Activated naive CD4-positive, alpha-beta T cell (primary cell): ENCODE measurements at places on chromosomes 6 and 20.

DNA sequence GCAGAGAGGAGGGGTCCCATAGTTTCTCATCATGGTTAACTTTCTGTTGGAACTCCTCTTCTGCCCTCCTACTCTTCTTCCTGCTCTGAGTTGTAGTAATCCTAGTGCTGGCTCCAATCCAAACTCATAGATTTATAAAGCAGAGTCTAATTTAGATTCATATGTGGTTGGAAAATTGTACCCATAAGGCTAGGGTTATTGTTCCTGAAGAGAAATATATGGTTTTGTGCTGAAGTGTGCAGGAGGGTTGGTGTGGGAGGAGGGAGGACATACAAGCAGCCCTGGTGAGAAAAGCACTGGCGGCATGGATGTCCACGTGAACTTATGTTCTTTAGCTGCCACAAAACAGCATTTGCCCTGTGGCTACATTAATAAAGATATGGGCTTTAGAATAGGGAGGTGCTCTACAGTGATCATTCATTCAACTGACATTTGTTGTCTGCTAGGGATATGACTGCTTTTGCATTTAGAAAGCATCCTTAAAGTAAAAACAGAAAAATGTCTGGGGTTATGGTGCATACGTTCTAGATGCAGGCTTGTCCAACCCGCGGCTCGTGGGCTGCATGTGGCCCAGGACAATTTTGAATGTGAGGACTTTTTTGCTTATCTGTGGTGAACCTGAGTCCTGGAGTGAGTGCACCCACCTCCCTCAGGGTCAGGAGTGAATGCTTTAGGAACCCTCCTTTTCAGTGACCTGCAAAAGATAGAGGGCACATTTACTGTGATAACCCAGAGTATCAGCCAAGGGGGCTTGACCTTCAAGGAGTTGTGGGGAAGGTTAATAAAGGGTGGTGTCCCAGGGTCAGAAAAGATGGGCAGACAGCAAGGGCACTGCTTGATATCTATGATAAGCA lies 4.1 kb downstream of the HLA-A start:
- no peak for DNase-seq

DNA sequence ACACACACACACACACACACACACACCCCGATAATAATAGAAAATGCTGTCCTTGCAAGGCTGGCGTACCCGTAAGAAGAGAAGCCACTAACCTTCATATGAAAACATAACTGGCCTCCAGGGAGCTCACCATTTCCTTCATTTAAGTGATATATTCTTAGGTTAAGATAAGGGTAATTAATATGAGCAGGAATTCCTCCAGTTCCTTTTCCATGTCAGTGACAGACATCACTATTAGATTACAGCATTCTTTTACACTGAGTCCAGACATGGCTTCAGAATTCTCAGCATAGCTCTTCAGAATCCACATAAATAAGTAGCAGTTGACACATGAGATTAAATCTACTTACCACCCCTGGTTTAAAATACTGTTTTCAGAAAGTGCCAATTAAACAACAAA lies 121.9 kb downstream of the SIM1 start:
- DNase-seq = no peak

DNA sequence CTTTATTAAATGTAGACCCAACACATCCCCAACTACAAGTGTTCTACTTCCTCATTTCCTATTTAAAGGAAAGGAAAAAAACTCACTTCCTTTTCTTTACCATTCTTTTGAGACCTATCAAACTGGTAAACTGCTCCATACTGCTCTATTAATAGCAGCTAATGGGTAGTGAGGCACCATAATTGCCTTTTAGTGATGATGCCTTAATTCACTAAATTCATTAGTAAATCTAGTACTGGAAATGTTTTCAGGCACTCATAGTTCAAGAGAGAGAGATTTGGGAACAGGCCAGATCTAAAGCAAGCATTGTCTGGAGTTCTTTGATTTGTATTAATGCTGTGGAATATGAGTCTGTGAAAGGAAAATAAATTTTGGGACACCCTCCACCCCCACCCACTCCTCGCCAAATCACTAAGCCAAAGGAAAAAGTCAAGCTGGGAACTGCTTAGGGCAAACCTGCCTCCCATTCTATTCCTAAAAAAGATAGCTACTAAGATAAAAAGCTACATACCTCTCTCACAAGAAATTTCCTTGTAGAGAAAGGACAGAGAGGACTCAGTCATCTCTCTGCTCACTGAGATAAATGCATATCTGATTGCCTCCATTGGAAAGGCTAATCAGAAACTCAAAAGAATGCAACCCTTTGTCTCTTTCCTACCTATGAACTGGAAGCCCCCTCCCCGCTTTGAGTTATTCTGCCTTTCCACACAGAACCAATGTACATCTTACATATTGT lies 13.6 kb upstream of the IBTK start:
- no peak for DNase-seq

- no peak for DNase-seq
Measured at GRCh38 chr6:126907312-126907711, 211.2 kb upstream of the RSPO3 start.

DNA sequence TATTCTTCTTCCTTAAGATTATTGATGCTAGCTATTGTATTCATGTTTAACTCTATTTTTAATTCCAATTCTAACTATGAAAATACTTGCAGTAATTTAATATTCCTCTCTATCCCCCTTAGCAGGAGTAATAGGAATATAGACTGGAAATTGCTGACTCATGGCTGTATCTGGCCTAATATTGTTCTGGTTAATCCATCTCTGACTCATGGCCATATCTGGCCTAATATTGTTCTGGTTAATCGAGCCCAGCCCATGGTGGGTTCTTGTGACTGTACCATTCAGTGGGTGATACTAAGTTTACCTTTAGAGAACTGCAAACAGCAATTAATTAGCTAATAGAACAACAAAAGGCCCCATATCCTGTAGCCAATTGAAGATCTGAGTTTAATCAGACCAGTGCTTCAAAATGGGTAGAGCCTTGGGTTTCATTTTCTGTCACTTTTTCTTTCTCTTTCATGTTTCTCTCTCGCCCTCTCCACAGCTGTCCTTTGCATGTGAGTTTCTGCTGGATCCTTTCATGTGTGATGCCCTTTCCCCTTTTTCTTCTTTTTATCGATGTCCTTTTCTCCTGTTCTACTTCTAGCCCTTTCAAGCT lies 50.6 kb downstream of the SLC22A3 start:
- no peak for DNase-seq

GRCh38 chr6:34414999-34415858 lies 10.6 kb downstream of the RPS10 start:
- no peak for DNase-seq

GRCh38 chr6:143952060-143952778 lies 55.8 kb downstream of the PLAGL1 start:
- DNase-seq = no peak

DNA sequence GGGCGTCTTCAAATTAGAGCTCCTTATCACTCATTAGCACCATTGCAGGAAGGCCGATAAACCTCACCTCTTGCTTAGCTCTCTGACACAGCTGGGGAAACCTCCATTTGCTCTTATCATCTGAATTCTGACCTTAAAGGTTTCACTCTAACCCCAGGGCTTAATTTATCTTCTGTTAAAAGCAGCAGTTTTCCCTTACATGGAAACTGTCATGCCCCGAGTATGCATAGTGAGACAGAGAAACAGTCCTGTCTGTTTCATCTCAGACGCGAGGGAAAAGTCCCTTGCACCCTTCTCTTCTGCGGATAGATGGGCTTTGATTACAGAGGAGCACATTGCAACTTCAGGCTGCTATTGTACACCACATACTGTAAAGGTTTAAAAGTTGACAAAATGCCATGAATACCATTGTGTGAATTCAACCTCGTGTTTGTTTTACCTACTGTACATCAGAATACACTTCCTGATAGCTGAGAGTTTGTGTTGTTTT lies 191.5 kb upstream of the BMP2 start:
- DNase-seq = no peak
